Endothelial cell (in vitro differentiated cells): ENCODE measurements at places on chromosomes 12 and 14. TPM values are rescaled to one million over a fixed set of nuclear protein-coding genes. Genes with fewer than 3 reads are reported as not detected.

The MYBPC1 gene
- not detected for total RNA-seq

The COX8C gene
- total RNA-seq = not detected

The SLC7A8 gene
- 24.3 TPM for total RNA-seq

The ALDH1L2 gene
- total RNA-seq = 1.4 TPM

The OR4K2 gene
- not detected for total RNA-seq

The PRH2 gene
- total RNA-seq = not detected

The TRHDE gene
- 0.54 TPM for total RNA-seq

GRCh38 chr12:69284131-69284530 is 44.8 kb downstream of the CPSF6 start:
- peak; percentile 65 for DNase-seq
- H3K27ac ChIP-seq = no peak overlapping the region
- no peak overlapping the region for H3K4me3 ChIP-seq
- H3K36me3 ChIP-seq = no peaks in the 10 kb centered on the region

DNA sequence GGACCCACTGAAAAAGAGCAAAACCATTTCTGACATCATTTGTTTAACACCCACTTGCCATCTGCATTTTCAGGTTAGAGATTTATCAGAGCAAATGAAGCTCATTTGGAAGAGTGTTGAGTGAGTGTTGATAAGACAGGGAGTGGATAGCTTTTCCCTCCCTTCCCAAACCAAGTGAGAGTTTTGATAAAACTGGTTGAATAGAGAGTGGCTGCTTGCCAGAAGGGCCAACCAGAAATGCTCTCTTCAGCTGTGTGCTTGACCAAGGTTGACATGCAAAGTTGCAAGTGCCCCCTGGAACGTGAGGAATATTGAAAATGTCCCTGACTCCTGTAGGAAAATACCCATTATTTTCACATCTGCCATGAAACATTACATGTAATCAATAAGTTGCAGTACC is 1487.0 kb upstream of the FLRT2 start:
- no peaks in the 10 kb centered on the region for H3K36me3 ChIP-seq
- DNase-seq = no peak
- H3K4me1 ChIP-seq = no peaks in the 10 kb centered on the region
- no peak overlapping the region for H3K27ac ChIP-seq
- no peaks in the 10 kb centered on the region for H3K27me3 ChIP-seq

- DNase-seq = no peak
- H3K4me3 ChIP-seq = no peak overlapping the region
- no peaks in the 10 kb centered on the region for H3K4me1 ChIP-seq
- no peaks in the 10 kb centered on the region for H3K27me3 ChIP-seq
Observed at GRCh38 chr12:107511292-107511691, 174.3 kb upstream of the PWP1 start.

DNA sequence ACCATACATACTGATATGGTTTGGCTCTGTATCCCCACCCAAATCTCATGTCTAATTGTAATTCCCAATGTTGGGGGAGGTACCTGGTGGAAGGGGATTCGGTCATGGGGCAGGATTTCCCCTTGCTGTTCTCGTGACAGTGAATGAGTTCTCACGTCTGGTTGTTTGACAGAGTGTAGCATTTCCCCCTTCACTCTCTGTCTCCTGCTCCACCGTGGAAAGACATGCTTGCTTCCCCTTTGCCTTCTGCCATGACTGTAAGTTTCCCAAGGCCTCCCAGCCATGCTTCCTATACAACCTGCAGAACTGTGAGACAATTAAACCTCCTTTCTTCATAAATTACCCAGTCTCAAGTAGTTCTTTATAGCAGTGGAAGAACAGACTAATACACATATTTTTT is 28.8 kb upstream of the DTX1 start:
- peak overlapping the region; percentile 7 for H3K4me3 ChIP-seq
- no peaks in the 10 kb centered on the region for H3K27me3 ChIP-seq
- H3K27ac ChIP-seq = no peak overlapping the region

- H3K4me3 ChIP-seq = no peak overlapping the region
- no peaks in the 10 kb centered on the region for H3K4me1 ChIP-seq
- no peak for DNase-seq
- no peaks in the 10 kb centered on the region for H3K36me3 ChIP-seq
- no peak overlapping the region for H3K27ac ChIP-seq
Observed at GRCh38 chr12:84804691-84805473, 107.7 kb downstream of the SLC6A15 start.

DNA sequence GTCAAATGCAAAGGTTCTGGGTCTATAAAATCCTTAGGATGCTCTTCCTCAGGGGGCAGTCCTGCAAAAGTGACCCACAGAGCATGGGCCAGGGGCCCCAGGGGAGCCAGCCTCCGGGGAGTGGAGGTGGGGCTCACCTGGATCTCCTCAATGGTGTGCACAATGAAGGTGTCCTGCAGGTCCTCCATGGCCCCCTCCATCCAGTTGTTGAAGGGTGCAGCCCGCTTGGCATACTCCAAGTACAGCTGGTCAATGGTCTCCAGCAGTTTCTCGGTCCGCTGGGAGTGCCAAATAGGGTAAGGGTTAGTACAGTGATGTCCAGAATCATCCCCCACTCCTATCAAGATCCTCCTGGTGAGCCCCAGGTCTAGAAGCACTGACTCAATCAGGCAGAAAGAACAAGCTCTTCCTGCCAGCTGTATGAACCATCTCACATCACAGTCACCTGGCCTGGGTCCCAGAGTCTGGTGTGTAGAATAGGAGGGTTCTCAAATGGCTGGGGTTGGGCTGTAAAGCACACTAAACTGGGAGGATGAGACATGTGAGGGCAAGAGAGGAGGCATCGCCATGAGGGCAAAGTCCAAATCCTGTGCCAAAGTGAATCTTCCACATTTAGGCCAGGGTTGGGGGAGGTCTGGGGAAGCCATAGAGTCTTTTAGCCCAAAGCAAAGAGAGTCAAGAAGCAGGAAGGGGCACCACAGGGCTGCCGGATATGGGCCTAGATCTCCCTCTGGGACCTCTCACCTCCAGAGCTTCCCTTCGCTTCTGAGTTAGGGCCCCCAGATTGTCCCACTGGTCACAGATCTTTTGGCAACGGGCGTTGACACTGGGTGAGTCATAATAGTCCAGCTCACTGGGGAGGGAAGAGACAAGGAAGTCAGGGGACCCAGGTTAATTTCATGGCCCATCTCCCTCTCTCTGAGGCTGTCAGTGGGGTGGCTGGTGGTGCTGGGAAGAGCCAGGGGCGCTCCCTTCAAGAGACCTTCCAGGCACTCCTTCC is 91.5 kb upstream of the ZFP36L1 start:
- peaks cover 37% of the 10 kb centered on the region for H3K36me3 ChIP-seq
- no peak overlapping the region for H3K4me3 ChIP-seq
- no peak overlapping the region for H3K27ac ChIP-seq
- DNase-seq = no peak
- H3K27me3 ChIP-seq = peaks cover 11% of the 10 kb centered on the region
- peaks cover 8% of the 10 kb centered on the region for H3K4me1 ChIP-seq

GRCh38 chr14:68384335-68384734 is 408.5 kb downstream of the ZFP36L1 start:
- no peaks in the 10 kb centered on the region for H3K27me3 ChIP-seq
- H3K36me3 ChIP-seq = no peaks in the 10 kb centered on the region
- peaks cover 24% of the 10 kb centered on the region for H3K4me1 ChIP-seq
- DNase-seq = no peak

DNA sequence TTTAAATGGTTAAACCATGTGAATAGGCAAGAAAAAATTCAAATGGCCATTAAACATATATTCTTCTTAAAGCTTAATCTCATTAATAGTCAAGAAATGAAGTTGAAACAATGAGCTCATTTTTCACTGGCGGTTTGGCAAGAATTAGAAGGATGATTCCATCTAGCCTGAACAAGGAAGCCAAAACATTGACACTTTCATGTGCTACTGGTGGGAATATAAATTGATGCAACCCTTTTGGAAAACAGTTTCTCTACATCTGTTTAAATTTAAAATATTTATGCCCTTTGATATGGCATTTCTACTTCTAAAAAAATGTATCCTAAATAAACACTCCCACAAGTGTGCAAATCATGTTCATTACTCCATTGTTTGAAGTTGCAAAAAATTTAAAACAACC is 174.7 kb upstream of the HIF1A start:
- H3K36me3 ChIP-seq = peaks cover 5% of the 10 kb centered on the region
- H3K4me3 ChIP-seq = no peak overlapping the region
- peaks cover 15% of the 10 kb centered on the region for H3K4me1 ChIP-seq

DNA sequence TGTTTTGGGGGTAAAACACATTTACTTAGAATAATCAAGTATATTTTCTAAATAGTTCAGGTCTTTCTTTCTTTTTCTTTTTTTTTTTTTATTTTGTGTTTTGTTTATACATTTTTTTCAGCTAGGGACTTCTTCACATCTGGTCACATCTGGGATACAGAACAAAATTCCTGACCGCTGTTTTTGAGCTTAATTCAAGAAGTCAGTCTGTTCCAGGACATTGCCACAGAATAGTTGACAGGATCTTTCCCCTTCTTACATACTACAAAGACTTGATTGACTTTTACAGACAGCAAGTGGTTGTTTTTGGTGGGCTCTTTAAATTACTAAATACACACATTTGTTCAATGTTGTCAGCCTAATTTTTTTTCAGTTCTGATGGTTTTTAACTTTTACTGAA is 41.8 kb upstream of the DCN start:
- no peak for DNase-seq
- H3K27me3 ChIP-seq = no peaks in the 10 kb centered on the region
- H3K4me1 ChIP-seq = no peaks in the 10 kb centered on the region
- H3K27ac ChIP-seq = no peak overlapping the region

GRCh38 chr12:92552412-92553108 is 150.2 kb upstream of the PLEKHG7 start:
- no peaks in the 10 kb centered on the region for H3K4me1 ChIP-seq
- H3K27ac ChIP-seq = no peak overlapping the region
- H3K4me3 ChIP-seq = no peak overlapping the region
- no peak for DNase-seq

- H3K27ac ChIP-seq = no peak overlapping the region
- peaks cover 2% of the 10 kb centered on the region for H3K27me3 ChIP-seq
- H3K4me3 ChIP-seq = no peak overlapping the region
- H3K4me1 ChIP-seq = no peaks in the 10 kb centered on the region
- H3K36me3 ChIP-seq = no peaks in the 10 kb centered on the region
Observed at GRCh38 chr12:67091204-67091603, 178.0 kb upstream of the CAND1 start.

GRCh38 chr12:93514853-93515252 is 47.5 kb downstream of the MRPL42 start:
- no peaks in the 10 kb centered on the region for H3K36me3 ChIP-seq
- no peak overlapping the region for H3K4me3 ChIP-seq
- no peak for DNase-seq
- H3K4me1 ChIP-seq = no peaks in the 10 kb centered on the region

GRCh38 chr14:99841436-99842071 is 48.3 kb downstream of the EML1 start:
- DNase-seq = no peak
- no peak overlapping the region for H3K4me3 ChIP-seq
- H3K27me3 ChIP-seq = no peaks in the 10 kb centered on the region

GRCh38 chr12:131827961-131828534 is at the start of gene MMP17:
MMP17 (plus strand) TSS chr12:131828393; CDS start chr12:131828495, 102 bp downstream.
- H3K4me1 ChIP-seq = no peaks in the 10 kb centered on the region
- no peak within 1 kb of the TSS for H3K27ac ChIP-seq
- peaks cover 4% of the 10 kb centered on the region for H3K36me3 ChIP-seq
- peaks cover 11% of the 10 kb centered on the region for H3K27me3 ChIP-seq

DNA sequence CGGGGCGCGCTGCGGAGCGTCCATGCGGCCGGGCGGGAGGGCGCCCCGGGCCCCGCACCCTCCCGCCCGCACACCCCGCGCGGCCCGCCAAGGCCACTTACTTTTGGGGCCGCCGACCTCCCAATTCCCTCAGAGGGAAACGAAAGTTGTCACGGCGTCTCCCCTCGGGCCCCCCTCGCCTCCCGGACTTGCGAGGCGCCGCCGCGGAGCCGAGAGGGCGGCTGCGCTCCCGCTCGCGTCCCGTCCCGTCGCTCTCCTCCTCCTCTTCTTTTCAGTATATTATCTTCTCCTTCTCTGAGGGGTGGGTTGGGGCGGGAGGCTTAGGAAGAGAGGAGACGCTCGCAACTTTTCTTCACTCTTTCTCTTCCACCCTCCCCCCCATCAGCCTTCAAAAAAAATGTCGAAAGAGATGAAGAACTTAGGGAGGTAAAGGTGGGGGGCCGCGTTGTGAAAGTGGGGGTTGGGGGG is 613 bp downstream of the DUSP16 start:
- peak overlapping the region; percentile 90 for H3K4me3 ChIP-seq
- H3K4me1 ChIP-seq = peaks cover 10% of the 10 kb centered on the region
- DNase-seq = peak; percentile 31
- peaks cover 13% of the 10 kb centered on the region for H3K27me3 ChIP-seq

- H3K36me3 ChIP-seq = peaks cover 28% of the 10 kb centered on the region
- H3K4me1 ChIP-seq = no peaks in the 10 kb centered on the region
- H3K27ac ChIP-seq = no peak overlapping the region
- H3K27me3 ChIP-seq = no peaks in the 10 kb centered on the region
- DNase-seq = no peak
- H3K4me3 ChIP-seq = no peak overlapping the region
Observed at GRCh38 chr14:102353126-102353619, 9.5 kb downstream of the CINP start.

DNA sequence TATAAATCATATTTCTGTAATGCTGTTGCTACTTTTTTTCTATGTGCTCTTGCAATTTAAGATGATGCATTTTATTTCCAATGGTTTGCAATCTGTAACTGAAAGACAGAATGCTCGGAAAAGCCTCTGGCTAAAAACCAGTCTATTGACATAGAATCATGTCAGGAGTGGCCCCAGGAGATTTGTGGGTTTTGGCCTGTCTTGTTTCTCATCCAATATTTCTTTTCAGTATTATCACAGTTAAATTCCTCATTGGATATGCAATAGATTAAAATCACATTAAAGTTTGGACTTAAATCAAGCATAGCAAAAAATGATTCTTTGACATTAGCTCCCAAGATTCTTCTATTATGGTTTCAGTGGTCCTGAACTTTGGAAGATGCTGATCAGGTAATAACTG is 19.1 kb upstream of the SLC38A2 start:
- no peak for DNase-seq
- peaks cover 31% of the 10 kb centered on the region for H3K4me1 ChIP-seq
- H3K4me3 ChIP-seq = no peak overlapping the region
- H3K36me3 ChIP-seq = no peaks in the 10 kb centered on the region
- H3K27ac ChIP-seq = no peak overlapping the region
- no peaks in the 10 kb centered on the region for H3K27me3 ChIP-seq
